ENCODE measurements at places on chromosomes 12 and 14.

GRCh38 chr12:112496496-112496895, 77.7 kb downstream of the PTPN11 start:
- no peak for DNase-seq

GRCh38 chr14:52755607-52756316, 25.8 kb downstream of the STYX start:
- no peak for DNase-seq

- DNase-seq, result no peak
Observed at GRCh38 chr12:92739113-92739512, 36.3 kb downstream of the PLEKHG7 start.

DNA sequence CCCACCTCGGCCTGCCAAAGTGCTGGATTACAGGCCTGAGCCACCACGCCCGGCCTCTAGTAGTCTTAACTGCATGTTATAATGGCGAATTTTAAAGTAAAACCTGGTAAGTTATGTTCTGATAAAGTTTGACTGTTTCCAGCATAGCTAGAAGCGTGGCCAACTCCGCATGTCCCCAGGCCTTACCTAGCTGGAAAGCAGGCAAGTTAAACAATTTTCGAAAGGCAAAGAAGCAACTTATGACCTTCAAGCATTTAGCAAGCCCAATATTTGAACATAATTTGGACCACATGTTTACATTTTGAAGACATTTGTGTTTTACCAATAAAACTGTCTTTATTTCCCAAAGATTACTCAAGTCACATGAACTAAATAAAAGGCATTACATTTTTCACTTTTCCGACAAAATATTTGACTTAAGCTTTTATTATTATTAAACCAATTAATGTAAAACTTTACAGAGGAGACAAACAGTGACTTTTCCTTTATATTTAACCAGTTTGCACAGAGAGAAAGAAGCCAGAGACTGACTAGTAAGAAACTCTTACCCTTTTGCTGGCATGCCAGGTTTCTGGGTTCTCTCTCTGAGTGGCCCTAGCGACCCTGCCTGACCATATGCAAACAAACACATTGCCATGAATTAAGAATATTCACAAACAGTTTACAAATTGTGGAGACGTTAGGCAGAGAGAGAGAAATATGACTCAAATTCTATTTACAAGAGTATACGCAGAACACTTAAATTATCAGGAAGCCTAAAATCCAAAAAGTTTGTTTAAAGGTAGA, 106.3 kb downstream of the RIN3 start:
- DNase-seq, result no peak

DNA sequence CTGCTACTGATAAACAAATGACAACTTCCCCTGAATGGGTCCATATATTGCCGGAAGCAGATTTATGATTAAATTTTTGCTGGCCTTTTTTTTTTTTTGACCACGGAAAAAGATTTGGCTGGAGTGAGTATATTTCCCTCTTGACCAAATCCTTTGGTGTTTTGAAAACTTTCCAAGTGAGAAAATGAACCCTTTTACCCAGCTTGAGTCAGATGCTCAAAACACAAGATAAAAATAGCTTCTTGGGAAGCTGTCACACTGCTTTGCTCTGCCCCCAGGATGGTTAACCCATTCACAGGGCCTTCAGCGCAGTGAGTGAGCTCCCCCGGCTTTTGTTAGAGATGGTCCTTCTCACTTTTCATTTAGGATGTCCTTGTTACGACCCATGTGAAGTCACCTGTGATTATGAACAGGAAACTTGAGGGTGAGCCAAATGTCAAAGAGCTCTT, 224.3 kb downstream of the PELI2 start:
- DNase-seq, result no peak

DNA sequence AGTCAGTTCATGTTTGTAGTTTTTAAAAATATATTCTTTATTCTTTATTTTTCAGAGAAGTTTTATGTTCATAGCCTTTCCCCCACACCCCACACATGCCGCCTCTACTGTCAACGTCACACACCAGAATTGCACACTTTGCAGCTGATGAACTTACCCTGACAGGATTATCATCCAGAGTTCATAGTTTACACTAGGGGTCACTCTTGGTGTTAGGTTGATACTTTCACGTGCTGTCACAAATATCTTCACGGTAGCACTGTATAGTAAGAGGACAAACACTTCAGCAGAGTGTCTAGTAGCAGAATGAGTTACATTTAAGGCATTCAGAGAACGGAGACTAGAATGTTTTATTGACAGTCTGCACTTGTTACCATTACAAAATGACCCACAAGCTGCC, 5.1 kb downstream of the DPPA3 start:
- no peak for DNase-seq

DNA sequence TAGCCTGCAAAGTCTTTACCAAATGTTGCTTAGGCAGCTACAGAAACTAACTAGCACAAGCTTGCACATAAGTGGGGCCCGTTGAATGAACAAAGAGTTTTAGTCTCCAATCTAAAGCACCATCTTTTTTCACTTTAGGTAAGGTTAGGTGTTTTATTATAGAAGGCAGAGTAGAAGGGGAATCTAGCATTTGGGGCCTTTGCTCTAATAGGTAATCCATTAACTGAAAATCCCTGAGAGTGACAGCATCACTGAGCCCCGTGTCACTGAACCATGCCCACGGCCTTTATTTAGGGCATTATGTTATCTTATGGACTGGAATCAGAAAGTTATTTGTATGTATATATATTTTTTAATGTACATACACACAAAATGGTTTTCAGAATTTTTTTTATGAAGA, 25.1 kb downstream of the CPNE8 start:
- no peak for DNase-seq

GRCh38 chr14:73722581-73722980, 8.4 kb upstream of the PNMA1 start:
- no peak for DNase-seq

DNA sequence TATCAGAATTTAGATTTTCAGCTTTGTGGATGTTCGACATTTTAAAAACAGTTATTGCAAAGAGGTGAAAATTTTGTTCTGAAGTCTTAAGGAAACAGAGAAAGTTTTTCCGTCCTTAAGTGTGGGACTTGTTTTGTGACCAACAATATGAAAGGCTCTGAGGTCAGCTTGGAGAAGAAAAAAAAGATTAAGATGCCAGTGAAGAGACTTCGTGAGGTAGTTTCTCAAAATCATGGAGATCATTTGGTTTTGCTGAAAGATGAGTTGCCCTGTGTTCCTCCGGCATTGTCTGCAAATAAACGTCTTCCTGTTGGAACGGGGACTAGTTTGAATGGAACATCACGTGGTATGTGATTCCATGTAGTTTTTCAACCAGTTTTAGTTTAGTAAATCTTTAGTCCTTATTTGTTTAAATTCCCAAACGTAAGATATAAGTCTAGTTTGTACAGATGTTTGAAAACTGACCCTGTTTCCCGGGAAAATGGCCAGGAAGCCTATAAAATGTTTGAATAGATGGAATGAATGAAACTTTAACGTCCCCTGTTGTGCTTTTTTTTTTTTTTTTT, 682 bp downstream of the KIAA0586 start:
- DNase-seq, result peak; percentile 1

- DNase-seq, result no peak
Observed at GRCh38 chr14:50967790-50968189, 23.5 kb upstream of the PYGL start.

DNA sequence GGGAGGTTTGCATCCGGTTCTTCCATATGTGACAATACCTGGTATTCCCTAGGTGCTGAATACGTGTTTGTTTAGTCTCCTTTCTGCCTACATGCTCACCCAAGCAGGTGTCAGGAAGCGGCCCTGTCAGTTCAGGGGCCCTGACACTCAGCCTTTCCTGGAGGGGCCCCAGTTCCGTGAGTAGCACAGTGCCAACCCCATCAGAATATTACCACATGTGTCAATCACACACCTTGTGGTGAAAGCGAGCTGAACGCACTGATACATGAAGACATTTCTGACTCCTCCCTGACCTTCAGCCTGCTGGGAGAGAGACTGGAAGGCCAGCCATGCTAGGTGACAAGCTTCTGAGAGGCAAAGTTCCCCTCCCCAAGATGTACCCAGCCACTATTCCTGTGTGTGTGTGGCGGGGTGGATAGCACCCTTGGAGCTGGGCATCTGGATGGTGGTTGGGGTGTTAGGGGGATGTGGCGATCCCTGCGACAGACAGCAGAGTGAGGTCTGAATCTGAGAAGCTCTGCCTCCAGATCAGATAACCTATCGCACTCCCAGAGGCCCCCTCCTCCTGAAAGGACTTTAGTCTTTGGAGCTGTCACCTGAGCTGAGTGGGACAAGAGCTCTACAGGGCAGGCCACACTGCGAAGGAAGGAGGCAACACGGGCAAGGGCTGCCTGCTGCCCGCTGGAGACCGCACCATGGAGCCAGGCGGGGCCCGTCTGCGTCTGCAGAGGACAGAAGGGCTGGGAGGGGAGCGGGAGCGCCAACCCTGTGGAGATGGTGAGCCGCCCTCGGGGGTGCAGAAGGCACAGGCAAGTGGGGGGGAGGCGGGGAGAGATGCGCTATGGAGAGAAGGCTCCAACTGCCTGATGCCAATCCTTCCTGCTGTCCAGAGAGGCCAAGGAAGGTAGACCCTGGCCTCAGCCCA, at the start of gene SOAT2:
Gene SOAT2, plus strand, starts transcription at position 604 of the 925 bp plus-strand sequence. Its CDS starts 92 bp downstream, at position 696.
- DNase-seq, result no peak

DNA sequence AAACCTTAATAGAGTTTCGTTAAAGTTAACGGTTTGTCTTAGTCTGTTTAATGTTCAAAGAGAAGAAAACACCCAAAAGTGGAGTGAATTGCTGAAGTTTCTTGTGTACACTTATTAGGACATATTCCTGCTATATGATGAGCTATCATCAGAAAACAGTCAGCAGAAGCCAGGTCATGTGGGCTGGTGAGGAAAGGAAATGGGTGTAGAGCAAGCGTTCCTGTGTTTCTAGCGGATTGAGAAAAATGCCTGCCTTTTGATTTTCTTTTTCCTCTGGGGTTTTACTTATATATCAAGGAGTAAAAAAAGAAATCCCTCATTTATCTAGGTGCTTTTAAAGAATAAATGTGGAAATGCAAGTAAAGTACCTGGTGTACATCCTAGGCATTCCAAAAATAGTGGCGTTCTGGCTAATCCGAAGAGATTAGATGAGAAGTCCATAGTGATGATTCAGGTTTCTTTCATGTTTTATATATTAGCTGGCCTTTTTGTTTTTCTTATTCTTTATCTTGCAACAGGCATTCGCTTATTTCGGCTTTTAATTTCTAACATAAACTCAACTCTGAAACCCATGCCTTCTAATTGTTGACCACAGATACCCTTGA, 50.7 kb downstream of the FLRT2 start:
- DNase-seq, result no peak

GRCh38 chr12:53485955-53486735, 13.1 kb downstream of the MAP3K12 start:
- DNase-seq, result no peak

- peak; percentile 48 for DNase-seq
Observed at GRCh38 chr12:52139579-52140062, 52.2 kb downstream of the KRT80 start.

- no peak for DNase-seq
Observed at GRCh38 chr14:68247676-68248268, 428.2 kb downstream of the RAD51B start.

GRCh38 chr14:92397150-92397952, 74.4 kb downstream of the SLC24A4 start:
- no peak for DNase-seq

DNA sequence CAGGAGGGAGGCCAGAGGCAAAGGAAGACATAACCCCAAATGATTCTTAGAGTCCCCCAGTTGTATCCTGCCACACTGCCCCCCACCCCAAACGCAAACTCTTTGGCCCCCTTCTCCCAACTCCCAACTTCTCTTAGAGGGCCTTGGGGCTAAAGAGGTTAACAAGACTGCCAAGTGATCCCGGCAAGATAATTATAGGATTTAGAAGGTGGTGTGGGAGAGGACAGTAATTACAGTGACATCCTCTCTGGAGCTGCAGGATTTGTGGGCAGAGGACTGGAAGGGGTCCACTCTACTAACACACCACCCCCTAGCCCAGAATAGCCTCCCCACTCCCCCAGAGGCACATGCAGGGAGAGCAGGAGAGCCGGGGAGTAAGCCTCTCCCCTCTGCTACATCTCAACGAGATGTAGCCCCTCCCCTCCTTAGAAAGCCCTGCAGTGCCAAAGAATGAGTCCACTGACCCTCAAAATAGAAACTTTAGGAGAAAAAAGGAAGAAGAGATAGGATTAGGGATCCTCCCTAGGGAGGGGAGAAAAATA, 5.3 kb upstream of the GDF11 start:
- no peak for DNase-seq

DNA sequence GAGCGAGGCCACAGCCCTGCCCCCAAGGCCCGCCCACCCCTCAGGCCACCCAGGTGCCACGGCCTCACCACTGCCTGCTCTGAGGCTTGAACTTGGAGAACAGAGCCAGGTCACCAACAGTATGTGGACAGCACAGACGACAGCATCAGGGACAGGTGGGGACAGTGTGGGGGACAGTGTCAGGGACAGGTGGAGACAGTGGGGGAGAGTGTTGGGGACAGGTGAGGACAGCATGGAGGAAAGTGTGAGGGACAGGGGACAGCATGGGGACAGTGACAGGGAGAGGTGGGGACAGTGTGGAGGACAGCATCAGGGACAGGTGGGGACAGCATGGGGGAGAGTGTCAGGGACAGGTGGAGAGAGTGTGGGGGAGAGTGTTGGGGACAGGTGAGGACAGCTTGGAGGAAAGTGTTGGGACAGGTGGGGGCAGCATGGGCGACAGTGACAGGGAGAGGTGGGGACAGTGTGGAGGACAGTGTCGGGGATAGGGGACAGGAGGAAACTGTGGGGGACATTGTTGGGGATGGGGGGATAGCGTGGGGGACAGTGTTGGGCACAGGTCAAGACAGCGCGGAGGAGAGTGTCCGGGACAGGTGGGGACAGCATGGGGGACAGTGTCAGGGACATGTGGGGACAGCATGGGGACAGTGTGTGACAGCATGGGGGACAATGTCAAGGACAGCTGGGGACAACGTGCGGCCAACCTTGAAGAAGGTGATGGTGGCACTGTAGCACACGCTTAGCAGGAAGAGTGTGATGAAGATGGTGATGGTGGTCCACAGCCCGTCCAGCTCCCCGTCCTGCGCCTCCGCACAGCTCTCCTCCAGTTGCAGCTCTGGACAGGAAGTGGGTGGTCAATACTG, 114.9 kb downstream of the TMEM121 start:
- no peak for DNase-seq

DNA sequence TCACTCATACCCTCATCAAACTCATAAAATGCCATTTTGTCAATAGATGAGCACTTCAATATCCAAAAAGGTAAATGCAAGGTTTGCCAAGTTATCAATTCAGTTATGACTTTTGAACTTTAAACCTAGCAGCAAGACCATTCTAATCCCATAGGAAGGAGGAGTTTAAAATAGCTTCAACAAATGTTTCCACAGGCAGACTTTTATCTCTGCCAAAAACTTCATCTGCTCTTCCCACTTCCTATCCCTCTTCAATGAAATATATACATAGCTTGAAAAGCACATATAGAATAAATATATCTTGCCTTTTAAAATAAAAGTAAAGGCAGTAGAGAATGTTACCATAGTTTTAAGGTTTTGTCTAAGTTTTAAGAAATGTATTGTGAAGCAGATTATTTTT, 1749.1 kb upstream of the SEL1L start:
- no peak for DNase-seq

GRCh38 chr12:65590318-65590717, 234.0 kb upstream of the HMGA2 start:
- no peak for DNase-seq
